ENCODE measurements at places on chromosomes 2 and 18. TPM values are rescaled to one million over a fixed set of nuclear protein-coding genes. Genes with fewer than 3 reads are reported as not detected.

DNA sequence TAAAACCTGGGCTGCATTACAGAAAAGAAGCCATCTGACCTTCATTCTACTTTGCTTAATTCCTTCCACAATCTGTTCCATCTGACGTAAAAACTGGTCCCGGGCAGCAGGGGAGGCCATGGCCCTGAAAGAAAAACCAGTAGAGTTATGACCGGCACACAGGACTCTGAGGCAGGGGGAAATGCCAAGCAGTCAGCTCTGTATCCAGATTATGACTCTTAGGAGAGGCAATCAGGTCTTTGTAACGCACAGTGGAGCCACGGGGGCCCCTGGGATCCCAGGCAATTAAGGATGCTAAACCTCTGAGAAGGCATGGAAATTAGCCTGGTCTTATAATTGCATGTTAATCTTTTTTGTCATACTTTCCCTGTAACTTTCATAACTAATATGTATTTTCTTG lies 78.4 kb downstream of the CCDC93 start:
- H3K27me3 ChIP-seq, result no peaks in the 10 kb centered on the region
- no peaks in the 10 kb centered on the region for H3K4me1 ChIP-seq
- H3K27ac ChIP-seq, result no peak overlapping the region
- no peak overlapping the region for H3K4me3 ChIP-seq
- DNase-seq, result no peak
- peaks cover 76% of the 10 kb centered on the region for H3K36me3 ChIP-seq

GRCh38 chr2:239165206-239165831 lies 235.5 kb downstream of the HDAC4 start:
- H3K27ac ChIP-seq, result peak overlapping the region; percentile 47
- peaks cover 12% of the 10 kb centered on the region for H3K36me3 ChIP-seq
- no peaks in the 10 kb centered on the region for H3K4me1 ChIP-seq
- no peak for DNase-seq
- H3K4me3 ChIP-seq, result no peak overlapping the region
- H3K27me3 ChIP-seq, result no peaks in the 10 kb centered on the region

DNA sequence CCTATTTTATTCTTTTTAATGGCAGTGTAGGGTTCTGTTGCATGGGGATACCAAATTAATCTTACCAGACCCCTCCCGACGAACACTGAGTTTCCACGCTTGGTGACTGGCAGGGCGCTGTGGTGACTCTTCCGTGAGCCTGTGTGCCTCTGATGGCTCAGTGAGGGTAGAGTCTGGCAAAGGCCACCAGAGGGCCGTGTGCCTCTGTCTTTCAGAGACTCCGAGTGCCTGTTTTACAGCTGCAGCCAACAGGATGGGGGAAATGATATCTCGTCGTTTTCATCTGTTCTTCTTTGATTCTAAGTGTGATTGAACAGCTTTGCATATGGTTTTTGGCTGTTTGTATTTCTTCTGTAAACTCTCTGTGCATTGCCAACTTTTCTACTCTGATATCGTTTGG lies 99.8 kb downstream of the ZNF236 start:
- H3K36me3 ChIP-seq, result peaks cover 33% of the 10 kb centered on the region
- H3K27ac ChIP-seq, result peak overlapping the region; percentile 72
- peak; percentile 51 for DNase-seq
- no peak overlapping the region for H3K4me3 ChIP-seq
- H3K4me1 ChIP-seq, result peaks cover 12% of the 10 kb centered on the region

- H3K27me3 ChIP-seq, result peaks cover 7% of the 10 kb centered on the region
- no peaks in the 10 kb centered on the region for H3K36me3 ChIP-seq
- DNase-seq, result no peak
- no peaks in the 10 kb centered on the region for H3K4me1 ChIP-seq
Observed at GRCh38 chr2:149223472-149224095, 106.8 kb upstream of the LYPD6 start.

GRCh38 chr2:232211743-232212686 lies 166.5 kb upstream of the ALPP start:
- peak overlapping the region; percentile 34 for H3K27ac ChIP-seq
- no peak overlapping the region for H3K4me3 ChIP-seq
- H3K4me1 ChIP-seq, result peaks cover 37% of the 10 kb centered on the region
- peaks cover 36% of the 10 kb centered on the region for H3K36me3 ChIP-seq
- DNase-seq, result no peak
- H3K27me3 ChIP-seq, result no peaks in the 10 kb centered on the region

- DNase-seq, result no peak
- H3K27me3 ChIP-seq, result no peaks in the 10 kb centered on the region
- no peak overlapping the region for H3K27ac ChIP-seq
Observed at GRCh38 chr2:194443926-194444325, 1213.1 kb upstream of the SLC39A10 start.

The PTH2R gene
- not detected for polyA plus RNA-seq

GRCh38 chr2:39705638-39706037 lies 39.9 kb downstream of the TMEM178A start:
- H3K4me3 ChIP-seq, result no peak overlapping the region
- DNase-seq, result no peak
- H3K27ac ChIP-seq, result no peak overlapping the region

DNA sequence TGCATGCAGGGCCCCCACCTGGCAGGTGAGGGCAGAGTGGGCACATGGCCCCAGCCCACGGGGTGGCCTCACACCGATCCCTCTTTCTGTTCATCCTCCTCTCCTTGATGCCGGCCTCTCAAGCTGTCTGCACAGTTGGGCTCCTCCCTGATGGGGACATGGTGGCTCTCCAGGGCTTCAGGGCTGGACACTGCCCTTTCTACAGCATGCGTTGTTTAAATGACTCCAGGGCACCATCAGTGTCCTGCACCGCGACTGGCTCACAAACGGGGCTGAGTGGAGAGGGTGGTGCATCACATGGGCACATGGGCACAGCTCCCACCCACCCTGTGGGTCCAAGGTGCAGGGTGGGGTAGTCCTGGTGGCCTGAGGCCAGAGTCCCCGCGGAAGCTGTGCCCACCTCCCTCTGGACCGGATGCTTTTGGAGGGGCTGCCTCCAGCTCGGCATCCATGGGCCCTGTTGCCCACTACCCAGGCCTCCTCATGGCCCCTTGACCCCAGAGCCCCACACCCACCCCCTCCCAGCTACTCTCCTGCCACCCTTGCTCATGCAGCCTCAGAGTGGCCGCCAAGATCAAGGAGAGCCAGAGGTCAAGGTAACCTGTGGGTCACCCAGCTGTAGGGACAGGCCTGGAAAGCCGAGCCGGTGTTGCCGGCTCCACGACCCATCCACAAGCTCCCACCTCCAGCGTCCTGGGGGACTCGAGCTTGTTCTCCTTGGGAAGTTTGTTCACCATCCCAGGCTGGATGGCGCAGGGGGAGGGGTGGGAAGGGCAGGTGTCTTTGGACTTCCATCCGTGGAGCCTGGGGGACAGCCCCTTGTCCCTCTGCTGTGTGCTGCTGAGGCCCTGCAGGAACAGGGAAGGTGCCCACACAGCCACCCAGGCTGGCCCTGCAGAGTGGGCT lies 12.3 kb upstream of the SNED1 start:
- DNase-seq, result no peak
- no peaks in the 10 kb centered on the region for H3K4me1 ChIP-seq
- peaks cover 3% of the 10 kb centered on the region for H3K27me3 ChIP-seq
- no peaks in the 10 kb centered on the region for H3K36me3 ChIP-seq
- peak overlapping the region; percentile 89 for H3K27ac ChIP-seq

- H3K27me3 ChIP-seq, result no peaks in the 10 kb centered on the region
- no peak overlapping the region for H3K4me3 ChIP-seq
- H3K36me3 ChIP-seq, result no peaks in the 10 kb centered on the region
- no peak for DNase-seq
- H3K27ac ChIP-seq, result no peak overlapping the region
- no peaks in the 10 kb centered on the region for H3K4me1 ChIP-seq
Observed at GRCh38 chr2:198628596-198628995, 824.2 kb downstream of the PLCL1 start.

The UGT1A10 gene
- polyA plus RNA-seq, result not detected

The SLC30A3 gene
- 0.16 TPM for polyA plus RNA-seq

DNA sequence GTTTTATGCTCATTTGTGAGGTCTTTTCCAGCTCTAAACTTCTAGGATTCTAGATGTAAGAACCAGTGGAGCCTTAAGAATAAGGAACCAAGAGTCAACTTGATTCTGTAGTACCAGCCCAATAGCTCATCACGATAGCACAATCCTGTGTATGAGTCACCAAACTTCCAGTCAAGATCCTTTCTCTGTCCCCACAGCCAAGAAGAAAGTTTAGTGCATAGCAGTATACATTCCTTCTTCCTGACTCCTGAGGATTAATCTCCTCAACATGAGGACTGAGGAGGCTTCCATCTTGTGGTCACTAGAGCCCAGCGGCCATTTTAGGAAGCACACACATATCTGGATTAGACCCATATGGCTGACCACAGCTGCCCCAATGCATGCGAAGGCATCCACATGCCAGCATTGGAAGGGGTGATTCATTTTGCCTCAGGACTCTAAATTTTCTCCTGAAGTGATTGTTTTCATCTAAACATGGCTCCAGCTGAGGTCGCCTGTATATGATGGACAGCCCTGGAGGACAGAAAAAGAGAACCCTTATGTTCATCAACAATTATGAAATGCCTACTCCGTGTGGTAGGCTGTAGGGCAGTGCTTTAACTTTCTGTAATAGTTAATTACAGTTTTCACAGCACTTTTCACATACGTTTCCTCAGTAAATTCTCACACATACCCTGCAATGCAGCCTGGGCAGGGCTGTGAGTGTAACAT lies 53.5 kb downstream of the RASGRP3 start:
- DNase-seq, result no peak
- peaks cover 69% of the 10 kb centered on the region for H3K4me1 ChIP-seq
- H3K27ac ChIP-seq, result peak overlapping the region; percentile 98
- no peaks in the 10 kb centered on the region for H3K27me3 ChIP-seq

DNA sequence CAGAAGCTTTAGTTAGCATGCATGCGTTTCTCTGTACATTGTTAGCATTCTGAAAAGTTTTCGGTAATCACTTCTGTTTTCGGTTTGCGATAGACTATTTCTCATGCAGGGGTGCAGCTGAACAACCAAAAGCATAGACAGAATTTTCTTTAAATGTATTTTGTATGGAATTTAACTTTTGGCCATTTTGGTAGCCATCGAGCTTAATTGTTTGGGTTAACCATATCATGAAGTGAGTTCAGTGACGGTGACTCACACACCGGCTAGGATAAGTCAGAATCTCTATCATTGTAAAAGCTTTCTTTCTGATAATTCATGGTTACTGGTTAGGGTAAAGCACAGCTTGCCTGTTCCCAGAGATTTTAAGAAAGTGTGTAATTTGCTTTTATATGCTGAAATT lies 107.2 kb downstream of the CD226 start:
- H3K4me3 ChIP-seq, result no peak overlapping the region
- no peak overlapping the region for H3K27ac ChIP-seq
- no peak for DNase-seq
- H3K36me3 ChIP-seq, result no peaks in the 10 kb centered on the region

DNA sequence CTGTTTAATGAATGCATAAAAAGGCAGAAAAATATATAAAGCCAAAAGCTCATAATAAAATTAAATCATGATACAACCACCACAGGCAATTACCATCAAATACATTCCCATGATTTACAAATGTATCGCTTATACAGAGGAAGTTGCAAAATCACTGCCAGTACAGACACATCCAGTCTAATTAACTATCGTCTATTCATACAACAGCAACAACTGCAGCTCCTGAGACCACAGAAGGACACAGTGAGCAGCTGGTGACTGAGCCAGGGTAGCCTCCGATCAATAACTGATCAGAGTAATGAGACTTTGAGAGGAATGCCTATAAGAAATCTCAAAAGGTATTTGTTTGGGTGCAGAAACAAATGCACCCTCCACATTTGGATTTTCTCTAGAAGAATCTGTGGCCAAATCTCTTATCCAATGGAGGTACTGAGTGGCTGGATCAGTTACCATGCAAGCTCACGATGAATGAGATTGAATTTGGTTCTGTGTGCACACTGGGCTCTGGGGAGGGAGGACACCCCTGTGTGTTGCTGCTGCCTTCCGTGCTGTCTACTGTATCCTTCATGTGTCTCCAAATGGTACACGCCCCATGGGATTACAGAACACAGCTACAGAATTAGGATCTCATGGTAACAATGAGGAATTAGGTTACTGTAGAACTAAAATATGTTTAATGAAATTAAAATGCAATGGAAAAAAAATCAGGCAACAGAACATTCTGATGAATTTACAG lies 119.6 kb downstream of the MBP start:
- no peak overlapping the region for H3K4me3 ChIP-seq
- DNase-seq, result no peak

The SLC23A3 gene
- polyA plus RNA-seq, result not detected

- no peaks in the 10 kb centered on the region for H3K4me1 ChIP-seq
- no peaks in the 10 kb centered on the region for H3K27me3 ChIP-seq
- DNase-seq, result no peak
- H3K36me3 ChIP-seq, result no peaks in the 10 kb centered on the region
Observed at GRCh38 chr2:14977021-14977420, 344.5 kb downstream of the LRATD1 start.

The TUBA4B gene
- polyA plus RNA-seq, result not detected

DNA sequence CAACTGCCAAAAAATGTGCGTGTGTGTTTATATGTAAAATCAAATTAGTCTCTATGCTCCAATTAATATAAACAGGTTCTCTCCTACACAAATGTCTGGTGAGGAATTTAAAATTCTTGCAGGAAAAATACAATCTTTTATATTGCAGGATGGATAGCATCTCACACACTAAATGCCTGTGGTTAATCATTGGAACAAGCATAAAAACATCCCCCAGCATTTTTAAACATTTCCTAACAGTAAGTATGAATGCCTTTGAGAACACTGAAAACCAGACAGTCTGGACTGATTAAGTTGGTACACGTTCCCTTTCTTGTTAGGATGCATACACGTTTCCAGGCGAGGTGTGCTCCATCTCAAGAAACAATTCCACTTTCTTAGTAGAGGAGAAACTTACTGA lies 29.9 kb upstream of the PDE1A start:
- no peak for DNase-seq
- H3K36me3 ChIP-seq, result no peaks in the 10 kb centered on the region
- no peaks in the 10 kb centered on the region for H3K4me1 ChIP-seq
- H3K27me3 ChIP-seq, result no peaks in the 10 kb centered on the region
- H3K27ac ChIP-seq, result no peak overlapping the region

The BOK gene
- 0.09 TPM for polyA plus RNA-seq

The POTEE gene
- polyA plus RNA-seq, result 0.13 TPM

The CYS1 gene
- not detected for polyA plus RNA-seq

- no peak overlapping the region for H3K4me3 ChIP-seq
- no peaks in the 10 kb centered on the region for H3K36me3 ChIP-seq
- no peaks in the 10 kb centered on the region for H3K4me1 ChIP-seq
- H3K27me3 ChIP-seq, result peaks cover 6% of the 10 kb centered on the region
- no peak overlapping the region for H3K27ac ChIP-seq
Observed at GRCh38 chr18:8293184-8293583, 316.1 kb upstream of the RAB12 start.

DNA sequence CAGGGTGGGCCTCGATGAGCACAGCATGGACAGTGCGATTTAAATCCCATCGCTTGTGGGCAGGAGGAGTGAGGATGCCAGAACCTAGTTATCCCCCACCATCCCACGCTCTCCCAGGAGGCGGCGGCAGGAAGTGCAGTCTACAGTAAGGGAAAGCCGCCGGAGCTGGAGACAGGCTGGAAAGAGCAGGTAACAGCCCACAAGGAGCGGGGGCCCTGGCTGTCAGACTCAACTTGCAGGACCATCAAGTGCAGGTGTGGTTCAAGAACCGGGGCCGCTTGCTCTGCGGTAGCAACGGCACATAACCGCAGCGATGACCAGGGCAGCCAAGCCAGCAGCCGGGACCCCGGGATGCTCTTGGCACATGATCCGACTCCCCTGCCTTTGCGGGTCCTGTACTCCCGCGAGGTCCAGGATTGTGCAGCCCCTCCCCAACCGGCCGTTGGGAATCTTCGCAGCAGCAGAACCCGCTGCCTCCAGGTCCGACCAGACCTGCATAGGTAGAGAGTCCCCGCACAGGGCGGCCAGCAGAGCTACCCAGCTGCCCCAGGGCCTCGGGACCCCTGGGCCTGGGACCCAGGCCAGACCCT lies 82.1 kb downstream of the BIN1 start:
- H3K4me1 ChIP-seq, result peaks cover 16% of the 10 kb centered on the region
- DNase-seq, result no peak
- no peak overlapping the region for H3K4me3 ChIP-seq
- H3K36me3 ChIP-seq, result no peaks in the 10 kb centered on the region
